ENCODE measurements at places on chromosomes 11 and 22.

DNA sequence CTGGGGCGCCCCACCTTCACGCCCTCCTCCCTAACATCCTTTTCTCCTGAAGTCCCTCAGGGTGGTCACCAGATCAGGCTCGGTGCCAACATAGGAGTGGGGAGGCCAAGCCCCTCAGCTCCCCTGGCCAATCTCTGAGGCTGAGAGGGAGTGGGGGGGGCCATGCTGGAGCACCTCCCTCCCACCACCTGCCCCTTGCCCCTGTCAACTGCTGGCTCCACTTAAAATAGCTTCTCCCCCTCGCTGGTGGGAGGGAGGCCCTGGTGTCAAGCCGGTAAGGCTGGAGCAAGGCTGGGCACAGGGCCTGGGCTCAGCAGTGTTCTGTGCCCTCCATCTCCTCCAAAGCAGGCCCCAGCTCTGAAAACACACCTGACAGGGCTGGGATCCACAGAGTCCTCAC lies 4.9 kb downstream of the PLXNB2 start:
- DNase-seq, result no peak

- DNase-seq, result no peak
These were observed 40.0 kb downstream of the LINC01488 start for GRCh38 chr11:69521457-69521856.

DNA sequence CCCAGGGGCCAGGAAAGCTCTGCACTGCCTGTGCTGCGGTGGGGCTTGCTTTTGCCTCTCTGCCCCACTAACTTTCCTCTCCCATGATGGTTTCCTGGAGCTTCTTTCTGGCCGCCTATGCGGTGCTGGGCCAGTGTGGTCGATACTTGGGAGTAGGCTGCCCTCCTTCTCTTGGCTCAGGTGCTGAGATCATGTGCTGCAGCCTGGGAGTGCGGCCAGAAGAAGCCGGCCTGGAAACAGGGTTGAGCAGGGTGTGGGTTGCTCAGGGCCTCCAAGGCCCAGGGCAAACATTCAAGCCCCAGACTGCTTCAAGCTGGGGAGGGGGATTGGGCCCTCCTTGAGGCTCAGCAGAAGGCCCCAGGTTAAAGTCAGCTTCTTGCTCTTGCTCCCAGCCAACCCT lies 125.0 kb downstream of the NTM start:
- no peak for DNase-seq

GRCh38 chr11:44788536-44789261 lies 61.9 kb downstream of the TSPAN18 start:
- no peak for DNase-seq
